Lung (tissue), 17 donors: ENCODE measurements at places on chromosomes 12 and 14.

DNA sequence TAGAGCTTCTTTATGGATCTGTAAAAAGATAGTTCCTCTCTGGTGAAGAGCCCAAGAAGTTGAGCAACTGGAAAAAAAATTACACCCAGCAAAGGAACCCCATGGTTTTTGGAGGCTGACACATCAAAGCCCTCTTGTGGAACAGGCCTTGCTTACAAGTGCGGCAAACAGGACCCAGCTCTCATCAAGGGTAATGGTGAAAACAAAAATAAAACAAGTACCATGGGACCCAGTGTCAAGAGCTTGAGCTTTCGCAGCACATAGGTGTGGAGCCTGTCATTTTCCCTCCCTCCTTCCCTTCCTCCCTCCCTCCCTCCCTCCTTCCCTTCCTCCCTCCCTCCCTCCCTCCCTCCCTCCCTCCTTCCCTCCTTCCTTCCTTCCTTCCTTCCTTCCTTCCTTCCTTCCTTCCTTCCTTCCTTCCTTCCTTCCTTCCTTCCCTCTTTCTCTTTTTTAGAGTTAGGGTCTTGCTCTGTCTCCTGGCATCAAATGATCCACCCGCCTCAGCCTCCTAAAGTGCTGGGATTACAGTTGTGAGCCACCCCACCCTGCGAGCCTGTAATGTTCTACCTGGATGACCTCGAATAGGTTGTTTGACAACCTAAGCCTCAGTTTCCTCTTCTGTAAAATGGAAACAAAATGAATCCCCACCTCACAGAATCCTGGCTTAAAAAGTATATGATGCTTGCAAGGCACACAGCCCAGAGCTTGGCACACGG is 114.3 kb upstream of the RPH3A start:
- no peak for DNase-seq

DNA sequence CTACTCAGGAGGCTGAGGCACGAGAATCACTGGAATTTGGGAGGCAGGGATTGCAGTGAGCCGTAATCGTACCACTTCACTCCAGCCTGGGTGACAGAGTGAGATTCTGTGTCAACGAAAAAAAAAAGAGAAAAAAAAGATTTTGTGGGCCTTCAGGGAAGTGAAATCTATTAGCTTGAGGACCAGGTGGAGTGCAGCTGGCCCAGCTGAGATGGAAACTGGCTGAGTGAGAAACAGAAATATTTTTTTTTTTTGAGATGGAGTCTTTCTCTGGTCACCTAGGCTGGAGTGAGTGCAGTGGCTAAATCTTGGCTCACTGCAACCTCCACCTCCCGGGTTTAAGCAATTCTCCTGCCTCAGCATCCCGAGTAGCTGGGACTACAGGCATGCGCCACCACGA is 2.3 kb upstream of the CLEC4C start:
- DNase-seq, result no peak

GRCh38 chr14:104139460-104140212 is 1.2 kb downstream of the KIF26A start:
- peak; percentile 70 for DNase-seq

DNA sequence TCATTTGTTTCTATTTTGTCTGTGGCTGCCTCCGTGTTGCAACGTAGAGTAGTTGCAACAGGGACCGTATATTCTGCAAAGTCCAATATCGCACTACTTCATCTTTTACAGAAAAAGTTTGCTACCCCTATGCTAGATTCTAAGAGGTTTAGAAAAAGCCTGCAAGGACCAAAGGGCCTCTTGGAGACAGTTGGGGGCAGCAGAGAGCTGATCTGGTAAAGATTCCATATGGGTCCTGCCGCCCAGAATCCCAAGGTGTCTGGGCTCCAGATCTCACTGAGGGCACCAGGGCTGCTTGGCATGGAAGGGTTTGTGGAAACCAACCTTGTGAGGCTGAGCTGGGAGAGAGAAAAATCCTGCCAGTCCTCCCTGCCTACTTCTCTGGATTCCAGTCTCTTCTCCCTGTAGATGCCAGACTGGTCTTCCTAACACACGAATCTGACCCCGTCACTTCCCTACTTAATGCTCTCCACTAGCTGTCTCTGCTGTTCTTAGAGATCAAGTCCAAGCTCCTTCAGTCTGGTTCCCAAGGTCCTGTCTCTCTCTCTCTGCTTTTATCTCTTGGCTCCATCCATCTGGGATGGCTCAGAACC is 74.6 kb downstream of the GLRX5 start:
- peak; percentile 12 for DNase-seq

- DNase-seq, result no peak
Observed at GRCh38 chr14:95362138-95362494, 42.4 kb upstream of the CLMN start.

DNA sequence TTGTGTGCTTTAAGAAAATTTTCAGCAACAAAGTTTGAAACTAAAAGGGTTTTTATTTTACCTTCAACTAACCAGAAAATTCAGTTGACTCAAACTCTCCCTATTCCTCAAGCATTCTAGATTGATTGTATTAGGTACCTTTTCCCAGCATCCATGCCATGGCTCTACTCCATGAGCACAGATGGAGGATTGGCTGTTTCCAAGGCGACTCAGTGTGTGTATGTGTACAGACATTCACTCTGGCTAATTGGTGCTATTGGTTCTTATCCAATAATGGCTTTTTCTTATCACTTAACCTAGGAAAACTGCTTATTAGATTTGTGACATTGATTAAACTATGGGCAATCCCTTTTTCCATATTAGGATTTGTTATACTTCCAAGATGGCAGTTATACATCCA is 202.6 kb downstream of the ANO6 start:
- DNase-seq, result no peak

- peak; percentile 12 for DNase-seq
Observed at GRCh38 chr12:91819132-91819447, 326.6 kb downstream of the BTG1 start.

GRCh38 chr12:91163116-91163515 is 19.5 kb downstream of the DCN start:
- DNase-seq, result no peak

- DNase-seq, result no peak
Observed at GRCh38 chr14:57970594-57970993, 104.7 kb upstream of the SLC35F4 start.

DNA sequence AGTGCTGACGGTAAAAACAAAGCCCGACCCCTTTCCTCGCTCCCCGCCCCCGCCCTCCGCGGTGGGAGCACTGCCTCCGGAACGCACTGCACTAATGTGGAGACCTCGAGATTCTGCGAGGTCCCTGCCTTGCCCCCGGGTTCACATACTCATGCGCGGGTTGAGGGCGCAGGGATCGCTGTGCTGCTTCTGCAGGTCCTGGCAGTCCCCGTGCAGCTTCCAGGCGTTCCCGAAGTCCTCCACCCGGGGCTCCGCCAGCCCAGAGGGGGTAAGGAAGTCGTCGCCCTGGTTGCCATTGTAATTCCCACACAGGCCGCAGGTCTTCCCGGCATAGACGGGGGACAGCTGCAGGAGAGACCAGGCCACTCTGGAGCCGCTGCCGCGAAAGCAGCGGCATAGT is 66.8 kb downstream of the VWF start:
- peak; percentile 39 for DNase-seq

DNA sequence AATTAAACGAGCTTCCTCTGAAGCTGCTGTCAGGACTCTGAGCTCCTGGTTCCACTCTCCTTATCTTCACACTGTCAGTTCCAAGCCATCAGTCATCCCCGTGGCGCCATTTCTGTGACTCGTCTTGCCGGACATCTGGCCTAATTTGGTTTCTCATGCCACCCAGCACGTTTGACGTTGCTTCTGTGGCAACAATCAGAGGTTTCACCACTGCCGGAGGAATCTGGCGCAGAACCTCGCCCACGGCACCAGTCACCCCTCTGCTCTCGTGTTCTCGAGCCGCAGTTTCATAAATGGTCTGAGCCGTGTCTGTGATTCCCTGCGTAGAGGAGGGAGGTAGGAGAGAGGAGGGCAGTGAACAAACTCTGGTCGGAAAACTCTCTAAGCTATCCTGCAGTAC is 29.7 kb downstream of the BDKRB1 start:
- peak; percentile 47 for DNase-seq

GRCh38 chr12:5220835-5221234 is 177.2 kb downstream of the KCNA5 start:
- no peak for DNase-seq

DNA sequence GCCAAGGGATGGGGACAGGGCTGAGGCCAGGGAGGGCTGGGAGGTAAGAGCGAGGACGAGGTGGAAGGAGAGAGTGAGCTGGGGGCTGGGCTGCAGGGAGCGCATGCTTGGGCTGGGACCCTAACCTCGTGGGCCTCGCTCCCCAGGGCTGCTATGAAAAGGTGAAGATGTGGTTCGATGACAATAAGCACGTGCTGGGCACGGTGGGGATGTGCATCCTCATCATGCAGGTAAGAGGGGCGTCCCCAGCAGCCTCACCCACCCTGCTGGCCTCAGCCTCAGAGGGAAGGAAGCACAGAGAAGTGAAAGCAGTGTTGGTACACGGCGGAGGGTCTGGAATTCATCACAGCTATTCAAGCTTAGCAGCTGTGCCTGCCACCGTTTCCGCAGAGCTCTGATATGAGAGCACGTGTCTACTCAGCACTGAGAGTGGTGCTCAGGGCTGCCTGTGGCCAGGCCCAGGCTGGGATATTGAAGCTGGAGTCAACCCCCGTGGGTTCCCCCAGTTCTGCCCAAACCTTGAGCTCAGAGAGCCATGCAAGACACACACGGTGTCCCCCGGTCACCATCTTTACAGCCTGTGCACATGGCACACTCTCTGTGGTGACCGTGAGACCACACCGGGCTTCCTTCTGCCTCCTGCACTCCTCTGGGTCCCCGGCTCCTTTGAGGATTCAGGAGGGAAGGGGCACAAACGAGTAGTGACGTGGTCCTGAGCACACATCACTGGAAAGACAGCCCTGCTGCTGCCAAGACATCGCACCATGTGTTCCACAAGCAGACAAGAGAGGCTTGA is 204.6 kb downstream of the TSPAN9 start:
- no peak for DNase-seq

- no peak for DNase-seq
Observed at GRCh38 chr12:79927772-79928474, 7.0 kb downstream of the PPP1R12A start.

DNA sequence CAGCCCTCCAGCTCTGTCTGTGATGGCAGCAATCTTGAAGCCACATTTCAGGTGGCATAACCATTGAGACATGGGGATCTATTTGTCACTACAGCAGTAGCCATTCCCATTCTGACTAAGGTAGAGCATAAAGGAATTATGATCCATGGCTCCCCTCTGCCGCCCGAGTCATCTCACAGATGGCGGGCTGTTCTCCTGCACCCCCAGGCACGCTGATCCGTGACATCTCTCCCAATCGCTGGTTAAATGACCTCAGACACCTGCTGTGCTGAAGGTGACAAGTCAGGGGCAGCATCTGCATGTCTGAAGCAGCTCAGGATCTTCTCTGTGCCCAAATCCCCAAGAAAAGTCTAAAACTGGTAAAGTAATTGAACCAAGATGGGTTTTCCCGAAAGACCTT is 124.3 kb downstream of the ZFP36L1 start:
- DNase-seq, result no peak

DNA sequence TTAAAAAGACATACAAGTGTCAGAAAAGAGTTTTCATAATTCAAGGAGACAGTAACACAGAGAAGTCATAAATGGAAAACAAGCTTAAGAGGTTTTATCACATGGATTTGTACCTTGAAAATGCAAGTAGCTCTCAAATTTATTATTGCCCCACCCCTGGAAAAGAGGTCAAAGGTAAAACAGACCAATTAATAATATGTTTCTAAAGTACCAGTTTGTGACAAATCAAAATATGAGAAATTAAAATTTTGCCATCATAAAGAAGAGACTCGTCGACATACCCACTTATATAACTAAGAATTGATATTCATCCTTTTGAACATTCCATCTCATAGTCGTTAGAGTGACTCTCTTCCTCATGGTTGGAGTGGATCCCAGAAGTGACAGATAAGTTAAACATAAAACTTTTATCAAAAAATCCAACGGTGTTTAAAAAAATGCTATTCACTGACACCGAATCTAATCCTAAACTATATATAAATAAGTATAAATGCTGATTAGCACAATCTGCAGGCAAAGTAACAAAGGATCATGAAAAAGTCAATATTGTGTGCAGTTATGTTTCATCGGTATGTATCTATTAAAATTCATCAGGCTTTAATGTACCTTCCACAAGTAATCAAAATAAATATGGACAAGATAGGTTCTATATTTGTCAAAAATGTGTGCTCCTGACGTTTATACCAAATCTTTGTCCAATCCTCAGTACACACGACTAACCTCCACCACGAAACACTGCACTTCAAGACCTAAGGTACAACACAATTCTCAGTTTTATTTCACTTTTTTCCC is 2.3 kb downstream of the CORO1C start:
- no peak for DNase-seq

DNA sequence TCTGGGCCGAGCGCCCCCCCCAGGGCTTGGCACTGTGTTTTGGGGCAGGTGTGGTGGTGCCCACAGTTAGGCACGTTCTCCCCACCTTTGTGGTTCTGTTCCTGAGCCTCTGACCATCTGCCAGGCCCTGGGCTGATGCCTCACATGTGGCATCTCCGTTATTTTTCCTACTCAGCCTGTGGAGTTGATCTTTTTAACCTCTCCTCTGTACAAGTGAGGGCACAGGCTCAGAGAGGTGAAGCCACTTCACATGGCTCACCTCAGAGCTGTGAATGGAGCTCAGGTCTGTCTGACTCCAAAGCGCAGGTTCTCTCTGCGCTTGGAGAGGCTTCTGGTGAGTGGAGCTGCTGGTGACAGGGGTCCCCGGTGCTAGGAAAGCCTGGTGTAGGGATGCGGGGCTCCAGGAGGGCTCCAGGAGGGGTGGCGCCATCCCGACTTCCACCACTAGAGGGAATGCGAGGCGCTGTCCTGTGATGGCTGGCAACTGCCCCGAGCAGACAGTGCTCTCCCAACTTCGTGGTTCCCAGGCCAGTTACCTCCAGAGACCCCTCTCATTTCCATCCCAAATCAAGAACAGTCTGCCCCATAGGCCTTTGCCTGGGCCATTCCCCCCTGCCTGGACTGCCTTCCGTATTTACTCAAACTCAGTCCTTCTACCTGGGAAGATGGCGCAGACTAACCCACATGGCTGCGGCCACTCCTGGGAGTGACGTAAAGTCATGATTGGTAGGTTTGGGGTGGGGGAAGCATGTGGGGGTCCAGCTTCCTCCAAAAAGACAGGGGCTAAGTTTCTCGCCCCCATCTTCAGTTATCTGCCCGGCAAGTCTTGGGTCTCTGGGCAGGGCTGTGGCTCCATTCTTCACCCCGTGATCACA is 9.9 kb downstream of the BCL7A start:
- peak; percentile 17 for DNase-seq

- DNase-seq, result no peak
Observed at GRCh38 chr12:104258476-104259067, 43.0 kb downstream of the TXNRD1 start.

DNA sequence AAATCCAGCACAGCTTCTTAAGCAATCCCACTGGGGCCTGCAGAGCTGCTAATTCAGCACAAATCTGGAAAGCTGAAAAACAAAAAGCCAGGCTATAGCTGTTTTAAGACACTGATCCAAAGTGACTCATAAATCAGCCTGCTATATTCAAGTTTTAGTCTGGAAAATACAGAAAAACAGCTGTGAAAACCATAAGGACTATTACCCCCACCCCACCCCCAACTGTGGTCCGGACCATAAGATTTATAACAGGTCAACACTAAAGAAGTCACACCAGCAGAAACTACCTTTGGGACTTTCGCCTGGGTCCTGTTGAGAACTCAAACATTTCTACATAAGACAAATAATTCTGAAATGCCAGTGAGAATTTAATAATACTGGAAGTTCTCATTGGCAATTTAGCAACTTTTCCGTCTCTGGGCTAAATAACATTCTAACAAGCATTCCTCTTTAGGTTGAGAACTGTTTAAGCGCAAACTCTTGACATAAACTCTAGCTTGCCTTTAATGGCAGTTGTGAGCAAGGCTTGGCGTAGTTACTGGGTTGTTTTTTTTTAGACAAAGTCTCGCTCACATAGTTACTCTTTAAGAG is 3.3 kb downstream of the LRIG3 start:
- DNase-seq, result peak; percentile 59
